Left renal pelvis (tissue), 4 donors: ENCODE measurements at places on chromosomes 1 and 21. TPM values are rescaled to one million over a fixed set of nuclear protein-coding genes. Genes with fewer than 3 reads are reported as not detected.

DNA sequence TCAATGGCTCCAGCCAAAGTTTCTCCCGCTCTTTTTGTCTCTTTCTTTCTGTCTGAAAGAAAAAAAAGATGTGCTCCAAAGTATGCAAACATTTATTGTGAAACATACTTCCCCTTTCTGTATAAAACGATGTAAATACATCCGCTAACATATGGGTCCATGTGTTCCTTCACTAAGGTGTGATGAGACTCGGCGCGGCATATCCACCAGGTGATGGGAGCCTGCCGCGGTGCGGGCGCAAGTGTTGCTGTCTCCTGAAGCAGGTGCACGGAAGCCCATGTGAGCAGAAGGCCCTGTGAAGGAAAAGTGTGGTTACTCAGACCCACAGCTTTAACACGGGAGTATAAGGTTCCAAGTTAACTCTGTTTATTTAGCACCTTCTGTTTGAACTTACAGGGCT, 466.6 kb upstream of the C1orf87 start:
- no peak for DNase-seq

- DNase-seq: no peak
These were observed 37.8 kb upstream of the RRP15 start for GRCh38 chr1:218247339-218247738.

DNA sequence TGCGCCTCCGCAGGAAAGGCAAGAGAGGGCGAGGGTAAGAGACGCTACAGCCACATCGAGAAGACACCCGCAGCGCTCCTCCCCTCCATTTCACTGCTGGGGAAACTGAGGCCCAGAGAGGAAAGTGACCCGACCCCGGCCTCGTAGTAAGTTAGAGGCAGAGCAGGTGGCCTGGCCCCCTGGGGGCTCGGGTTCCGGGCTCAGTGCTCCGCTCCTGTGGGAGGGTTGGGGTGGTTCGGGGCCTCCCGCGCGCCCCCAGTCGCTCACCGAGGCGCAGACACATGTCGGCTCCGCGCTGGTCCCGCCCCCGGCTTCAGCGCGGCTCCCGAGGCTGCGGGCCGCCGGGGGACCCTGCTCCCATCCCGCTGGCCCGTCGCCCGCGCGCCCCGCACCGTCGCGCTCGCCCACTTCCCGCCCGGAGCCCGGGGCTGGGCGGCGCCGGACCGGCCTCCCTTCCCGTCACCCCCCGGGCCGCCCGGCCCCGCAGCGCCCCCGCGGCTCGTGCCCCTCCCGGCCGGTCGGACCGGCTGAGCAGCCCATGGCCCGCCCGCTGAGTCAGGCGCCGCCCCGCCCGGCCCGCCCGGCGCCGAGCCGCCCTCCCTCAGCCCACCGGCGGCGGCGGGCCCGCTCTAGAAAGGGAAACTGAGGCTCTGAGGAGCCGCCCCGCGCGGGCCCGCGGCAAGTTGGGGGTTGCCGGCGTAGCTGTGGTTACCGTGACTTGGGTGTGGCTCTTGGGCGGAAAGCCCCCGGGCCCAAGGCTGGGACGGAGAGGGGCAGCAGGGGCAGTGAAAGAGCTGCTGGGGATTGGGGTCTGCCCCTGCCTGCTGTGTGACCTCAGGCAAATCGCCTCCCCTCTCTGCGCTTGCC, at the start of gene TMEM54:
TMEM54 (minus strand) TSS at position 434 of the 867 bp plus-strand sequence; CDS start at position 283, 151 bp downstream.
- no peak for DNase-seq

GRCh38 chr1:53398091-53398490, 61.1 kb upstream of the DMRTB1 start:
- DNase-seq: no peak

DNA sequence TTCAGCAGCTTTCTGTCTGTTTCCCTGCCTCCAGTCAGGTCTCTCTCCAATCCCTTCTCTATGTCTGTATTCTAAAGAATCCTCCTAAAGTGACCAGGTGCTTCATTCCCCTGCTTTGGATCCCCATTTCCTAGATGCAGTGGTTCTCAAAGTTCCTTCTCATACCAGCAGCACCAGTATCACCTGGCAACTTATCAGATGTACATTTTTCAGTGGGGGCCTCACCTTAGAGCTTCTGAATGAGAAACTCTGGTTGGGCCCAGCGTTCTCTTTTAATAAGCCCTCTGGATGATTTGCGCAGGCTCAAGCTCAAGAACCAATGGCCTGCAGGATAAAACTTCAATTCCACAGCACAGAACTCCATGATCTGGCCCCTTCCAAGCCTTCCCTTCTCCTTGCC, 25.4 kb upstream of the ARTN start:
- DNase-seq: no peak

DNA sequence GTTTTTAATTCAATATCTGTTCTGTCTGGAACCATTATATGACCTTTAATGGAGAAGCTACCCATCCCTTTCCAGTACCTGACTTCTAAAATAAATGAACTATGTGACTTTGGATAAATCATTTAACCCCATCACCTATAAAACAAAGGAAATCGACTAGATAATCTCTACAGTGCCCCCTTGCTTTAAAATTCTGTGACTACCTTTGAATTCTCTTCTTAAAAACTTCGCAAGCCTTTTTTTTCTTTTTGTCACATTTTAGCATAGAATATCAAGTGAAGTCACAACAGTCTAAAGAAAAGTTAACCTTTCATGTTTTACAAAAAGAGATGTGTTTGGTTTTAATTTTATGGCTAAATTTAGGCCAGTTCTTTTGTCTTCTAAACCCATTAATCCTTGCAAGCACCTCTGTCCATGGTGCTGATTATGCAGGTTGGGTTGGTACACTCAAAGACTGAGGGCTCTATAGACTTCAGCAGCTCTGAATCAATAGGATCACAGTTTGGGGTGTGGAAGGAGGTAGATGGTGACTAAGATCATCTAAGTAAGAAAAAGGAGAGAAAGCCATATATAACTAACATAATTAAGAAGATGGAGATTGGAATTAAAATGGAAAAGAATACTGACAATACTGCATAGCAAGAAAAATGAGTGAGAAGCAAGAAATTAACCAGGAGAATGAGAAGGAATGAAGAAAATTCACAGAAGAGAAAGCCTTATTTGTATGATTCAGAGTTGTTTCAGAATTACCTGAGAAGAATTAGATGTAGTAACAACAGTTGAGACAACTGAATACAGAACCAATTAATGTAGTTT, 59.2 kb downstream of the TBX15 start:
- DNase-seq: peak; percentile 44

GRCh38 chr21:25300632-25301031, 306.6 kb downstream of the MRPL39 start:
- DNase-seq: no peak

- no peak for DNase-seq
These were observed 558 bp upstream of the BTG3 start for GRCh38 chr21:17613242-17613676.

DNA sequence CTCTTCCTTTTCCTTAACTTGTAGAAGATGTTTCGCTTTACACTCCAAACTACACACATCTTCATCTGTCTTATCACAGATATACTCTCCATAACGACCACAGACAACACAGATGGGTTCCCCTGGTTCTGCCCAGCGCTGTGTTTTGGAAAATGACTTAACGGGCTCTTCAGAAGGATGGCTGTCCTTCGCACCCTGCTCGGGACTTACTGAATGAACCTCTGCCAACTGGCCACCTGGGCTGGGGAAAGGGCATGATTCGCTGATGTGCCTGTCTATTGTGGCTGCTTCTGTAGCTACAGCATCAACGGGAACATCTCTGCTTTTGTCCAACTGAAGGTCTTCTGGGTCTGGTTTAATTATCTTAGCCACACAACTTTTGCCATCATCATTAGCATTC, 3.4 kb downstream of the DDX59 start:
- no peak for DNase-seq

GRCh38 chr1:46607345-46608130, 3.5 kb upstream of the MKNK1 start:
- no peak for DNase-seq

GRCh38 chr1:174815036-174815435, 184.7 kb upstream of the CACYBP start:
- DNase-seq: no peak

GRCh38 chr1:2275796-2276536, 47.8 kb downstream of the SKI start:
- no peak for DNase-seq

DNA sequence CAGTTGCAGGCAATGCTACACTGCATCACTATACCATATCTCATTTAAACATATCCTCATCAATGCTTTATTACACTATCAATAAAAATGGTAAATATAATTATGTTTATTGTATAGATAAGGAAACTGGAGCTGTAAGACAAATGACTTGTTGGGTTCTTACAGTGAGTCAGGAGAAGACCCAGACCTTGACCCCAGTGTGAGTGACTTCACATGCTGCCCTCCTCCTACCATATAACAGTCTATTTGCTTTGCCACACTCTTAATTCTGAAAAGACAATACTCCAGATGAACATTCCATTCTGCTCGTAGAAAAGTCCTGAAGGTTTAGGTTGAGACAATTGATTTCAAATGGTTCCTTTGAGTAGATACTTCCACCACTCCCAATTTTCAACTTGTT, 550.5 kb downstream of the PLPP3 start:
- no peak for DNase-seq

DNA sequence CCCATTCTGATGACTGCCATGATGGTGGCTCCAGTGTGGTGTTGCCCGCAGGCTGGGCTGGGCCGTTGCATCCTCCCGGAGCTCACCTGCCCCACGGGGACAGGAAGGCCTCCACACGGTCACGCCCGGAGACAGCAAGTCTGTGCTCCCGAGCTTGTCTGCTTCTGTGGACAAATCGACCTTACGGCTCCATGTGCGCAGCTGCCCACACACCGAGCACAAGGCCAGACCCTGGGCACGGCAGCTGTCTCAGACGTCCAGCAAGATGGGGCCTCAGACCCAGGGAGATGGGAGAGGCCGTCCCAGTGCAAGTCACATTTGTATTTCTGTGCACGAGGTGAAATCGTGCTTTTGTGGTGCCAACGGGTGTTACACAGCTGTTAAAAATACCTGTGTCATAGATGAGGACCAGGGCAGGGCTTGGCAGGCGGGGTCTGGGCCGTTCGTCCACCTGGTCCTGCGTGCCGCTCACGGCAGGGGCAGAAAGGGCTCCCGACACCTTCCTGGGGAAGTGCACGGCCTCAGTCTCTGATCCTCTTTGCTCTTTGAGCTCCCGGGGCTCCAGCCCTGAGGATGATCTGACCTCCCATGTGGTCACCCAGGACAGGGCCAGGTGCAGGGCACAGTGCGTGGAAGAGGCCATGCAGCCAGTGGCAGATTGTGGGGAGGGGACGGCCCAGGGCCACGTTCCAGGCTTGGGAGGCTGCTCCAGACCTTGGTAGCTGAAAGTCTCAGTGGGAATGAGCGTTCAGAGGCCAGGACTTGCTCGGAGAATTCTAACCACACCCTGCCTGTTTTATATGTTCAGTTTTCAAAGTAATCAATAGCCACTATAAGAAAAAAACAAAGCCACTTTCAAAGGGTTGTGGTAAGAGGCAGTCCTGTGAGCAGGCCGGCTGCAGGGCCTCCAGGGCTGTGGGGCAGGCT, 13.5 kb downstream of the COL6A1 start:
- no peak for DNase-seq

- no peak for DNase-seq
These were observed at the start of gene OLFM3 for GRCh38 chr1:101996825-101997465. Gene OLFM3 (minus strand): TSS chr1:101996926.

The OTUD3 gene
- 30.7 TPM for polyA plus RNA-seq

The DCST1 gene
- polyA plus RNA-seq: 0.41 TPM

The OR2T35 gene
- not detected for polyA plus RNA-seq

The OR2L13 gene
- 0.11 TPM for polyA plus RNA-seq

The CHRM3 gene
- 7.3 TPM for polyA plus RNA-seq

The WDR26 gene
- polyA plus RNA-seq: 86.2 TPM

The CAMK1G gene
- 6.3 TPM for polyA plus RNA-seq

The PROK1 gene
- polyA plus RNA-seq: 0.96 TPM

The NEK2 gene
- 20.7 TPM for polyA plus RNA-seq

The GABPB2 gene
- 11.6 TPM for polyA plus RNA-seq

The CASQ1 gene
- 0.17 TPM for polyA plus RNA-seq

The AMY2A gene
- polyA plus RNA-seq: not detected

The EPHA10 gene
- polyA plus RNA-seq: 0.09 TPM
